ENCODE measurements at places on chromosomes 16 and 17.

- DNase-seq, result no peak
Observed at GRCh38 chr17:37138571-37139120, 189.9 kb downstream of the AATF start.

DNA sequence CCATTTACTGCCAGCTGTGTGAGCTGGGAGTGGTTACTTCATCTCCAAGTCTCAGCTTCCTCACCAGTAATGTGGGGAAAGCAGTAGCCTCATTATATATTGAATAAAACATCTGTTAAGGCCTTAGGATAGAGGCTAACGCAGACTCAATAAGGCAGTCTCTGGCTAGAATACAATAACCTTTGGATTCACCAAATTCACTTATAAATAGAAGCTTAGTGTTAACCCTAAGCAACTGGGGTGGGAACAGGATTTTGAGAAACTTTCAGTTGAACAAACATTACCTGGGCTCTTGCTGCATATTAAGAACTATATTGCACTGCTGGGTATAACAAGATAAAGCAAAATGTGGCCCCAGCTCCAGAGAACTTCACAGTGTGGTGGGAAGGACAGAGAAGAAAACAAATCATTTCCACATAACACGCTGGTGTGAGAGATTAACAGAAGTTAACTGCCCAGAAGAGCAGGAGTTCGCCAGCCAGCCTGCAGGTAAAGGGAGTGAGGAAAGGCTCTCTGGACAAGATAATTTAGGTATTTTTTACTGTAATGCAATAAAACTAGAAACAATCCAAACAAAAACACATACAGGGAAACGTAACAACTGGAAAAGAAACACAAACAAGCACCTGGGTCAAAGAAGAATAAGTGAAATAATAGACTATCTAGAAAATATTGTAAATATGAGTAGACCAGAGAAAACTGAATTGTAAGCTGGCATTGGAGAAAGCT, 57.0 kb downstream of the USP31 start:
- DNase-seq, result no peak

DNA sequence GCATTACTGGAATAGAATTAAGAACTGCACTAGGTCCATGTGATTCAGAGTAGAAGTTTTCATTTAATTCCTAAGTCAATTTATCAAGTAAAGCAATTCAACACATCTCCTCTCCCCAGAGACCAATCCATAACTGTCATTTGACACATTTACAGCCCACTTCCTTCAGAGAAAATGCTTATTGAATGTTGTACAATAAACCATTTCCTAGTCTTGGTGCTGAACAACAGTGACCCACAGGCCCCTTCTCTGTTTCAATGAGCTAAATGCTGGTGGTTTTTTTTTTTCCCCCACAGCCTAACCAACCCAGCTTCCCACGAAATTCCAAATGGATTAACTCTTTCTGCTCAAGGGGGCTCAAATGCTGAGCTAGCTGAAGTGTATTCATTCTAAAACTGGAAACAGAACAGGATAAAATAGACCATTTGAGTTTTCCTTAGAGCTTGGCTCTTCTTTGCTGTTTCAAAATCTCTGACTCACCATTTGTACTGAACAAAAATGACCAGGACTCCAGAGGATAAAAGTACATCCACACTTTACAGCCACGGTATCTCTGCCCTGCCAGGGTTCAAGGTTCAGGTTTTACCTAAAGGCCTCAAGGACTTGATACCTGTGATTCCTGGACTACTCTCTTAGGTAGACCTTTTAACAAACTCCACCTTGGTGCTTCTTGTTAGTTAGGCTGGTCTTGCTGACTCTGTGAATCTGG, 62.3 kb downstream of the TMEM100 start:
- DNase-seq, result no peak

DNA sequence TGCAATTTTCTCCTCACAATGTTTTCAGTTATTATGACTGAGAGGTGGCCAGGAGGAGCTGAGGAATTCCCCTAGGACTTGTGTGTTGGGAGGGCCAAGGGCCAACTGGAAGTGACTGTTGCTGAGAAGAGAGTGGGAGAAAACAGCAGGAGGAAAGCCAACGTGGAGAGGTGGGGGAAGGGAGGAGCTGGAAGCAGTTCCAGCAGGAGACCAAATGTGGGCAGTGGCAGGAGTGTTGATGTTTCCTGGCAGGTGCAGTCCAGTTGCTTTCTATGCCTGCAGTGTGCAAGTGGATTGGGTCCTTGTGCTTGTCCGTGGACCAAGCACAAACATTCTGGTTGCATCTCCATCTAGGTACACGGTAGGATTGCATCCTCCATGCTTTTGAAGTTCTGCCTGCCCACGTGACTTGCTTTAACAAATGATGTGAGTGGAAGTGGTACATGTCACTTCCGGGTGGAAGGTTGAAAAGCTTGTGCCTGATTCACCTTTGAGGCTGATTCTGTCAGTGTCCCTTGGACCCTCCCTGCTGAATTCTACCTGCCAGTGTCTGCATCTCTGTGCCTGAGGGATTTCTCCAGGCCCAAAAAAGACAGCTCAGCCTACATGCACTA, 54.7 kb upstream of the CRHR1 start:
- DNase-seq, result no peak

GRCh38 chr17:41678411-41678906, 10.2 kb upstream of the EIF1 start:
- DNase-seq, result no peak

GRCh38 chr16:3812469-3813172, 67.9 kb downstream of the CREBBP start:
- DNase-seq, result no peak

DNA sequence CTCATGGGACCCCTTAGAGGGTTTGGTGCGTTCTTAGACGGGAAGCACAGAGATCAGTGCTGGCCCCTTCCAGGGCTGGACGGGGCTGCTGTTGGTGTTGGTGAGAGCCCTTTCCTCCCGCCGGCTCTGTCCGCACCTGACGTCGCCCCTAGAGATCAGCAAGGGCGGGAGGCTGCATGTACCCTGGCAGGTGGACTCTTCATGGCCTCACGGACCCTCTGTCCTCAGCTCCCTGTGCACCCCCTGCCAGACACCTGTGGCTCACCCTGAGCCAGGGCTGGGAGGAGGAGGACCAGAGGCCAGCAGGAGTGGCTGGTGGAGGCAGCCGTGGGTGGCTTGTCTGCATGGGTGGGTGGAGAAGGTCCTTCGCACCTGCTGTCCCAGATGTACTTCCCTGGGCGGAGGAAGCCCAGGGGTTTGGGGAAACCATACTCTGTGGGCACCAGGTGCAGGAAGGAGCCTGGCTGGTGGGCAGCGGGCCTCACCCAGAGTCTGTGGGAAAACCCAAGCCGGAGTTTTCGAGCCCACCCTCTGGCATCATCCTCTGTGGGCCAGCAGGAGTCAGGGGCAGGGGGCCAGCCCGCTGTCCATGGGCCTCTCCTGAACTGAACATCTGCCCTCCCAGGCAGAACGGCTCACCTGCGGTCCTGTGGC, 348.6 kb downstream of the SEC14L1 start:
- DNase-seq, result no peak

GRCh38 chr16:85204242-85205010, 92.2 kb upstream of the CIBAR2 start:
- DNase-seq, result no peak

GRCh38 chr16:50490828-50491227, 57.4 kb upstream of the NKD1 start:
- no peak for DNase-seq

- peak; percentile 2 for DNase-seq
Observed at GRCh38 chr17:9645851-9646545, 681 bp downstream of the USP43 start.
